ENCODE measurements at places on chromosomes 16 and 17.
A peak's percentile ranks its signal among the peaks of the same experiment; 100 is the strongest.

GRCh38 chr17:56325313-56326000, 172.2 kb downstream of the ANKFN1 start:
- no peak for DNase-seq

GRCh38 chr17:42759982-42760651, 910 bp upstream of the RAMP2 start:
- DNase-seq, result no peak

DNA sequence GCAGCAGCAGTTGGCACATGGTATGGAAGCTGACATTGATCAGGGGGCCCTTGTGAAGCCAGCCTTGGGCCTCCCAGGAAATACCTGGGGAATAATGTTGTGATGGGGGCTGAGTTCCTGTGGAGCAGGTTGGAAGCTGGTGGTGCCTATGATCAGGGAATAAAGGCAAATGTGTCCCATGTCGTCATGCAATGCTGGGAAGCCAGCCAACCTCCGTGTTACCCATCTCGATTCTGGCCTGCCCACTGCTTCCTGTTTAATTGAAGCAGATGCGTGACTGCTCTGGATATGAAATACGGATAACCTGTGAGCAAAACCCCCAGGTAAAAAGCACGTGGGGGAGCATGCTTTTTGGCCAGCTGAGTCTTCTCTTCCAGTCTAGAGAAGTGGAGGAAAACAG, 580.4 kb upstream of the HSBP1 start:
- no peak for DNase-seq

- DNase-seq, result no peak
Measured at GRCh38 chr16:16139061-16139460, 84.2 kb downstream of the ABCC6 start.

DNA sequence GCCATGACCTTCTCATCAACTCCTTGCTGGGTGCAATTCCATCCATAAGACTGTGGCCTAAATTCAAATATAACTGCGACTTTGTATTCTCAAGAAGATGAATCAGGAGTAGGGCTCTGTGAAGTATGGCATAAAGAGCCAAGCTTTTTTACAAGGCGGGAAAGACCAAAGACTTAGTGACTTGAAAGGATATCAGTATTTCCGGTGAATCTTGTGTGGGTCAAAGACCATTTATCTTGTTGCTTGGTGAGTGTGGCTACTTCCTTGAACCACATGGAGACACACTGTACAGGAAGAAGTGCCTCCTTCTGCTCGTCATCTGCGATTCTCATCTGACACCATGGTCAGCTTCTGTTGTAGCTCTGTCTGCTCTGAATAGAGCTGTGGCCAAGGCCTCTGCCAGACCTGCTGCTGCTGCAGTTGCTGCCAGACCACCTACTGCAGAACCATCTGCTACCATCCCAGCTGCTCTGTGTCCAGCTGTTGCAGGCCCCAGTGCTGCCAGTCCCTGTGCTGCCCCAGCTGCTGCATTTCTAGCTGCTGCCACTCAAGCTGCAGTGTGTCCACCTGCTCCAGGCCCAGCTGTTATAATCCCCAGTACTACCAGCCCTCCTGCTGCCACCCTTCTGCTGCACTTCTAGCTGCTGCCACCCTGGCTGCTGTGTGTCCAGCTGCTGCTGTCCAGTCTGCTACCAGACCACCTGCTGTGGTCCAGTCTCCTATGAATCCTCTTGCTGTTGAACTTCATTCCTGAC, 6.1 kb upstream of the KRTAP2-4 start:
- no peak for DNase-seq

- DNase-seq, result peak; percentile 77
Measured at GRCh38 chr16:69566240-69566980, 644 bp downstream of the NFAT5 start.

DNA sequence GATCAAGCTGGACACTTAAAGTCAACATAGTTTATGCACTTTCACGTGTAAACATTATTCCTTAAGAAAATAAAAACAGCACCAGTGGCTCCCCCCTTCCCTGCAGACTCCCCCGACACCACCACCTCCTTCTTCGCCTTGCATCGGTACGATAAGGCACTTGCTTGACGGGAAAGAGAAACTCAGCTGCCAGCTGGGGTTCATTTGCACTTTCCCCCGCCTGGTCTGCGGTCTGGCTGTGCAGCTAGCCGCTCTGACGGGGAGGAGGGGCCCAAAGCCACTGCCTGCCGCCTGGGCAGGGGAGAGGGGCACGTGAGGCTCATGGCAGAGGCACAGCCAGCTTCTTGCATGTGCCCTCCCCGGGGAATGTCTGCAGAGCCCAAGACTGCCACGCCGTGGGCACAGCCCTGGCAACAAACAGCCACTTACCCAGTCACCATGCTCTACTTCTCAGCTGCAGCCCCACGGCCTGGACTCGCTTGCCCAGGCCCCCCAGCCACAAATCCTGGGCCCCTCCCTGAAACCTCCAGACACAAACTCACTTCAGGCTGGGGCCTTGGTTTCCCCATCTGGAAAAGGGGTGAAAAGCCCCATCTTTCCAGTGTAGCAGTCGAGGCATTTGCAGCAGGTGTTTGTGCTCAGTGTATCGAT, 16.5 kb upstream of the PRM1 start:
- peak; percentile 27 for DNase-seq

GRCh38 chr17:82795615-82796014, 43.8 kb downstream of the TBCD start:
- no peak for DNase-seq

DNA sequence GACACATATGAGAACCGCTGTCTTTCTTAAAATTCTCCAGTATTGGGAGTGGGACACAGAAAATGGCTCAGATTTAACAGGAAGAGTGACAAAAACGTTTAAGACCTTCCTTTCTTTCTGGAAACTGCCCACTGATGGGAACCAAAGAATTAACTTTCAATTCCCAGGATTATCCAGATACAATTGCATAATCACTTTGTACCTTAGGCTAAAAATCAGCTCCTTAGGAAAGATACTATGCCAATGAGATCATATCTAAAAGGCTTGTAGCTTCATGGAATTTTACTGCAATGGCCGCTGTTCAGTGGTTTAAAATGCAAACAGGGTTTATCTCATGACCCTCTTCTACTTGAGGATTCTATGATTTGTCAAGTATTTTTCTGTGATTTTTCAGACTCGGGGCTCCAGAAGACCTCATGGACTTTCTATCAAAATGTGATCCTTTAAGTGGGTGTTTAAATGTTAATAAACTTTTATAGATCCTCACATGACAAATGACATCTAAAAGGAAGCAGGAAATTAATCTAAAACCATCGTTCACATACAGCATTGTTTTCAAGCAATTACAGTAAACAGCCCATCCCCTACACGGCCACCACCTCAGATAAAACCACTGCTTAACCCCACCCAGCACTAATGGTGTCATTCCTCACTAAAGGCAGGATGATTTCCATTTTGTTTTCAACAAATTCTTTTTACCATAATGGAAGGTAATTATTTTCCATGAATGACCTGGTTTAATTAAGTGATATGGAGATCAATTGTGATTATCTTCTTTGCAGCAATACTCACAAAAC, 31.6 kb upstream of the ERN1 start:
- DNase-seq, result no peak

DNA sequence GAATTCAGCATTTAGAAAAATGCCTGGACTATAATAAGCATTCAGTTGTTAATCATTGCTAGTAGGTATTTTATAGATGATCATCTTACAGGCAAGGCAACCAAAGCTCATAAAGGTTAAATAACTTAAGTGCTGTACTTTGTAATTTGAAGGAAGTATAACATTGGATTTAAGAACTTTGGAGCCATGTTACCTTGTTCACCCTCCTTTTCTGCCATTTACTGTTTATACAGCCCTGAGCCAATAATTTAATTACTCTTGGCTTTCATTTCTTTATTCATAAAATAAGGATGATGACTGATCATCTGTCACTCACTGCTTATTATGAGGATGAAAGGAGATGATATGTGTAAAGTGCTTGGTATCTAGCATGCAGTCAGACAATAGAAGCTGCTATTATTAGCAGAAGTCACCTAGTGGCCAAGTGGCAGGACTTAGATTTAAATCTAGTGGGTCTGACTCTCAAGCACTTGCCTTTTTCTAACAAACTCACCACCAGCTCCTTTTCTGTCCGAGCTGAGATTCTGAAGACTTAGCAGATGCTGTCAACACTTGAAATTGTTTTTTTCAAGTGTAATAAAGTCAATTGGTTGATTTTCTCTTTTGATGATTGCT, 18.3 kb upstream of the DDX52 start:
- DNase-seq, result no peak

- DNase-seq, result no peak
Measured at GRCh38 chr17:49681106-49681979, 3.4 kb upstream of the SPOP start.

DNA sequence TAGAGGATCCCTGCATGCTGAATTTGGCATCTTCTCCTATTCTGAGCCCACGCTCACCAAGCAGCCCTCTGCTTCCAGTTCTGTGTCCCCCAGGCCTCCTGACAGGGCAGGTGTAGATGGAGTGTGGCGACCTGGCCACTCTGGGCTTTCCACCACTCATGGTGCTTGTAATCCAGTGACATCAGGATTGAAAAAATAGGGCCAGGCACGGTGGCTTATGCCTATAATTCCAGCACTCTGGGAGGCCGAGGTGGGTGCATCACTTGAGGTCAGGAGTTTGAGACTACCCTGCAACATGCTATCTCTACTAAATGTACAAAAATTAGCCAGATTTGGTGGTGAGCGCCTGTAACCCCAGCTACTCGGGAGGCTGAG, 29.4 kb downstream of the UNK start:
- DNase-seq, result no peak

DNA sequence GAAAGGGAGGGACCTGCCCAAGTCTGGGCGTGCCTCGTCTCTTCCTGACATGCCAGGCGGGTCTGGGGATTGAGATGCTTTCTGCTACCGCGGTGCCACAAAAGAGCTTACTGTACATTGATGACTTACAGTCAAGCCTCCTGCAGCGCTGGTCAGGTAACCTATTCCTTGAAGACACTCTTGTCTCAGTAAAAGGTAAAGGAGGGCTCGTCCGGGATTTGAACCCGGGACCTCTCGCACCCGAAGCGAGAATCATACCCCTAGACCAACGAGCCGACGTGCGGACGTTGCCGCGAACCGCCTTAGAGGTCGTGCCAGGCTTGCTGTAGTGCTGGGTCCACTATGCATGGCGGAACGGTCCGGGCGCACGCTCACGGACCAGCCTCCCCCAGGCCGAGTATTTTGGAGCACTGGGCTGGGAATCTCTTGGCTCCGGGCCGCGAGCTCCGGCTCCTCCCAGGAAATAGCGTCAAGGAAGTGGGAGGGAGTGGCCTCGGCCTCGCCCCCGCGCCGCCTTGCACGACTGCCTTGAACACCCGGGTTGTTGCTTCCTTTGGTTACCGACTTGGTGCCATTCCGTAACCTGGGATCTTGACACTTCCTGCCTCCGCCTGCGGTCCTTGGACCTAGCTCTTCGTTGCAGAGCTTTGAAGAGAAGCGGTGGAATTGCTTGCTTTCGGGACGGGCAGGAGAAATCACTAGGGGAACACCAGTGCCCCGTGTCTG, 12.4 kb upstream of the AURKB start:
- DNase-seq, result peak; percentile 96

DNA sequence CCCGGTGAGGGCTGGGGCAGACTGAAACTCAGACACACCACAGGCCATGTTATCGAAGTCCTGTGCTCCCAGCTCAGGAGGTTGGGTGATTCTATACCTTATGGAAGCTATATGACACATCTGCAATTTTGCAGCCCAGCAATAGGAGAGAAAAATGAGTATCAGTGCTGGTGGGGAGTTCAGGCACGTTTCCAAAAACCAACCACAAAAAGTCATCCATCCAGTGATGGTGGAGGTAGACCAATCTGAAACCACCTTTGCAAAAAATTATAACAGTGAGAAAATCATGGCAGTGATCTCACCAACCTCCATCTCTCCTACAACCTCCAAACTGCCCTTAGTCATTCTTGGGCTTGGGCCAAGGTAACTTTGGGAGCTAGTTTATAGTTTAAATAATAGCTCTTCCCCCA, 327.9 kb downstream of the SLC39A11 start:
- DNase-seq, result no peak

GRCh38 chr16:55655897-55656681, at the start of gene SLC6A2:
SLC6A2 (plus strand) TSS chr16:55655988; CDS start chr16:55656695, 707 bp downstream.
- peak; percentile 49 for DNase-seq

- DNase-seq, result no peak
Measured at GRCh38 chr16:64365448-64365931, 756.4 kb downstream of the CDH11 start.

GRCh38 chr17:70028397-70028796, 46.6 kb upstream of the KCNJ16 start:
- DNase-seq, result no peak

- no peak for DNase-seq
Measured at GRCh38 chr16:1443980-1444729, at the start of gene CCDC154. CCDC154 (minus strand) TSS chr16:1444556; CDS start chr16:1444322, 234 bp downstream.

GRCh38 chr16:81730090-81731051, 48.7 kb upstream of the PLCG2 start:
- DNase-seq, result peak; percentile 89

- no peak for DNase-seq
Measured at GRCh38 chr17:17030515-17031211, 11.6 kb upstream of the MPRIP start.

- no peak for DNase-seq
Measured at GRCh38 chr17:55652825-55653224, 69.8 kb downstream of the TMEM100 start.

DNA sequence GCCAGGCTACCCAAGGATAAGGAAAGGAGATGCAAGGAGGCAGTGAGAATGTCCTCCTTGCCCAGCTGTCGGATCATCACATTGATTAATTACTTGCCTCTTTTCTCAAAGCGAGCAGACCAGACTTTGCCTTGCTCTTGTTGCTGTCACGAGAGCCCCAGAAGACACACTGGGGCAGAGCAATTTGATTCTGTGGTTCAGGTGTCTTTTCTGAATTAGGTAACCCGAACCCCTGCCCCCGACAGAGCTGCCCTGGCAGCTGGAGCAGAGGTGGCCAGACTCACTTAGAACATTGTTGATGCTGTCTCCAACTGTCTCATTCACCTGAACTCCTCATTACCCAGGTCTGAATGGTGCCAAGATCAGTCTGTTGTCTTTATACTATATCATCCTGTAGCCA, 34.3 kb downstream of the VAT1L start:
- no peak for DNase-seq

- no peak for DNase-seq
Measured at GRCh38 chr17:75769536-75769935, 4.5 kb upstream of the GALK1 start.

- no peak for DNase-seq
Measured at GRCh38 chr17:29733166-29733565, 110.5 kb upstream of the CORO6 start.

- no peak for DNase-seq
Measured at GRCh38 chr16:26988186-26988585, 78.5 kb upstream of the C16orf82 start.

DNA sequence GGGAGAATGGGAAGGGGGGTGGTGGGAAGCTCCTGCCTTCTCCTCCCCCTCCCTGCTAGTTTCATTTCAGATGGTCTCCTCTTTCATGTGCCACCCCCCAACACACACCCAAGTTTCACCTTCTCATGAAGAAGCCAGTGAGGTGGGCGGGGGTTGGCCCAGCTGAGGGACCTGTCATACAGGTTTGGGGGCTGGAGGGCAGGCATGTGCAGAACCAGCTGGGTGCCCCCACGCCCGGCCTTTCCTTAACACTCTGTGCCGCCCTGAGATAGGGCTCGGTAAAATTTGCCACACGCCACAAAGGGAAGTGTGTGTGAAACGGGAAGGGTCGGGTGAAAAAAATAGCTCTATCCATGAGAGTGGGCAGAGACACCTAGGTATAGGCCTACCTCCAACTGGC, 57.4 kb downstream of the PIPOX start:
- DNase-seq, result no peak
